ENCODE measurements at places on chromosomes 16 and 17. TPM values are rescaled to one million over a fixed set of nuclear protein-coding genes. Genes with fewer than 3 reads are reported as not detected.
A peak's percentile ranks its signal among the peaks of the same experiment; 100 is the strongest.

DNA sequence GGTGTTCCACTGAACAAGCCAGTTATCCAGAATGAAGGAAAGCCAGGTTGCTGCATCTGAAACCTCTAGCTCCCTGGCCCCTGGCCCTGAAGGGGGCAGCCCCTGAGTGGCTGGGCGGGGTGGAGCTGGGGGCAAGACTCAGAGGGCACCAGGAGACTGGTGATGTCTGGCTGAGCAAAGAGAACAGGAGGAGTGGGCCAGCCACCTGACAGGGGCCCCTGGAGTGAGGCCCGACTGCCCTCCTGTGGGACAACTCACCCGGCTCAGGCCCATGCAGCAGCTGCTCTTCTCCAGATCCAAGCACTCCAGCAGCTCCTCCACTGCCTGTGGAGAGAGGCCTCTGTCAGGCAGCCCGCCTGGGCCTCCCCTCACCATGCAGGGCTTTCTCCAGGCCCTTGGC, 60.4 kb downstream of the PIPOX start:
- no peaks in the 10 kb centered on the region for H3K4me1 ChIP-seq
- H3K27ac ChIP-seq, result no peak overlapping the region
- no peak for DNase-seq
- no peak overlapping the region for H3K4me3 ChIP-seq
- H3K27me3 ChIP-seq, result no peaks in the 10 kb centered on the region
- H3K36me3 ChIP-seq, result peaks cover 65% of the 10 kb centered on the region

ADAM11 gene
- 0.41 TPM for total RNA-seq

GRCh38 chr17:20279631-20280030, 187.7 kb downstream of the LGALS9B start:
- H3K36me3 ChIP-seq, result no peaks in the 10 kb centered on the region
- no peak overlapping the region for H3K27ac ChIP-seq
- no peaks in the 10 kb centered on the region for H3K27me3 ChIP-seq
- H3K4me1 ChIP-seq, result peaks cover 6% of the 10 kb centered on the region
- H3K4me3 ChIP-seq, result no peak overlapping the region

CD7 gene
- total RNA-seq, result 3.0 TPM

C17orf58 gene
- total RNA-seq, result 7.3 TPM

DNA sequence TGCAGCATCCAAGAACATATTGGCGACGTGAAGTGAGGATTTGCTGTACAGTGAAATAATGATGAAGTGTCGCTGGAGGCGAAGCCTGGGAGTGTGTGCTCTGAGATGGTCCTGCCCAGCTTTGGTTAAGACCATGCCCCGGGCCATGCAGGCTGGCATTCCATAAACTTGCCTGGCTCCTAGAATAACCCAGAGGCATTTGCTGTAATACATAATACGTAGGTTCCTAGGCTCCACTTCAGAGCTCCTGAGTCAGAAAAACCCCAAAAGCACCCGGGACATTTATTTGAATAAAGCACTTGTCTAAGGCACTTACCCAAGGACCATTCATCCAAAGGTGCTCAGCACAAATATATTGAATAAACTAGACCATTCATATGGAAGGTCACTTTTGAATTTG, 279.3 kb downstream of the ABCC12 start:
- DNase-seq, result no peak

GRCh38 chr17:67671493-67671892, 46.2 kb upstream of the NOL11 start:
- H3K27me3 ChIP-seq, result no peaks in the 10 kb centered on the region
- H3K4me1 ChIP-seq, result peaks cover 14% of the 10 kb centered on the region
- DNase-seq, result no peak
- H3K36me3 ChIP-seq, result no peaks in the 10 kb centered on the region

ABCC6 gene
- total RNA-seq, result 0.41 TPM

GRCh38 chr16:48444574-48444973, 59.4 kb upstream of the SIAH1 start:
- H3K27me3 ChIP-seq, result no peaks in the 10 kb centered on the region
- no peak overlapping the region for H3K4me3 ChIP-seq
- DNase-seq, result no peak
- peak overlapping the region; percentile 40 for H3K27ac ChIP-seq
